ENCODE measurements at places on chromosomes 3 and 15.
A peak's percentile ranks its signal among the peaks of the same experiment; 100 is the strongest.

DNA sequence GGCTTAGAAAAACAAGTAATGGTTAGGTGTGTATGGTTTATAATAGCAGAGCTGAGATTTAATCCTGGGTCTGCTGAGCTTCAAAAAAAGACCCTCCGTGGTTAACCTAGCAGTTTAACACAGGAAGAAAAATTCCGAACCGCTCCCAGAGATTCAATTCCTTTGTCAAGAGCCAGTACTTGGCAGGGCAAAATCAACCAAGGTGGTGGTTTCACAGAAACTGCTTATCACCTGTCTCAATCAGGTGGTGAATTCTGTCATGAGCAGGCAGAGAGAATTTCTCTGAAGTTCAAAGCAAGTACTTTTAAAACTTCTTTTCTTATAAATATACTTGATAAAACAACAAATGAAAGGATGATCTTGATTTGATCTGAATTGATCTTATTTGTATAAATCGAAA is 17.2 kb downstream of the SYNPR start:
- DNase-seq: no peak

DNA sequence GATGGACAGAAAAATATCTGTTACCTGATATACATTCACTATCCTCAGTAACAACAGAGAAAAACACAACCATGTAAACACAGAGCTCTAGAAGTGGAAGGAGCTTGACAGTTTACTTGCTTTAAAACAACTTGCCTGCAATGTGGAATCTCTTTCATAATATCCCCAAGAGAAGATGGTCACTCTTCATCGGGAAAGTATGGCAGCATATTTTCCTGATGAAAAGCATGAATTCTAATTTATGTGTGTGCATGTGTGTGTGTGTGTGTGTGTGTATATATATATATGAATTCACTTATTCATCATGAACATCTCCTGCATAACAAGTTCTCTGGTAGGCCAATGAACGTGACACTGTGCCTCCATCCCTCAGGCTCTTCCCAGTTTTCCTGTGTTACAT is 81.2 kb downstream of the EFL1 start:
- DNase-seq: no peak

DNA sequence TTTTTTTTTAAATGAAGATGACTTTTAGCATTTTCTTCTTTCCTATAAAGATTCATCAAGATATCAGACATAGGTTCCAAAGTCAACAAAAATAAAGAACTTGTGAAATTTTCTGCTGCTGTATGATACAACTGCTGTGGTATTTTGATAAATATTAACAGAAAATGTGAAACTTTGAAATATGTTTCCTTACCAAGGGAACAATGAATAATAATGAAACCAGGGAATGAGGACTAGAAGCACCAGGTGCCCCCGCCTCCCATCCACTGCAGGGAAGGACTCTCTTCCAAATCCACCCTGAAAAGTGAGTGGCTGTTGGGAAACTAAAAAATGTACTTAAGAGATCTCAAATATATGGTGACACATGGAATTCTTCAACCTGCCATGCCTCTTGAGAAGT is 198.4 kb downstream of the FHIT start:
- DNase-seq: no peak

DNA sequence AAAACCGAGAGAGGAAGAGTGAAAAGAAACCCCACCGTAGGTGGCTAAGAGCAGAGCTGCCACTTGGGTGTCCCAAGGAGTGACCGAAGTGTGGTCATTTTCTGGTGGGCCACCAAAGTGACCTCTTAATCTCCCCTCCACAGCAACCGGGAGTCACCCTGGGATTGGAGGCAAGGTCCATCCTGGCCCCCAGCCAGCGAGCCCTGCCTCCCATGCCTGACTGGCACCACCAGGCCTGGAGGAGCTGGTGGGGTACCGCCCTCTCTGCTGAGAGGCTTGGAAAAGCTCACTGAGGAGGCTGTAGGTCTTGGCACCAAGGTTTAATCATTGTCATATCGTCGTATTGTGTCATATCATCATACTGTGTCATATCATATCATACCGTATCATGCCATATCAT is 74.0 kb upstream of the TRPM1 start:
- DNase-seq: no peak

- DNase-seq: no peak
Observed at GRCh38 chr3:39099242-39099641, 8.2 kb downstream of the GORASP1 start.

GRCh38 chr3:186105543-186105942 is 3.3 kb downstream of the ETV5 start:
- DNase-seq: no peak

DNA sequence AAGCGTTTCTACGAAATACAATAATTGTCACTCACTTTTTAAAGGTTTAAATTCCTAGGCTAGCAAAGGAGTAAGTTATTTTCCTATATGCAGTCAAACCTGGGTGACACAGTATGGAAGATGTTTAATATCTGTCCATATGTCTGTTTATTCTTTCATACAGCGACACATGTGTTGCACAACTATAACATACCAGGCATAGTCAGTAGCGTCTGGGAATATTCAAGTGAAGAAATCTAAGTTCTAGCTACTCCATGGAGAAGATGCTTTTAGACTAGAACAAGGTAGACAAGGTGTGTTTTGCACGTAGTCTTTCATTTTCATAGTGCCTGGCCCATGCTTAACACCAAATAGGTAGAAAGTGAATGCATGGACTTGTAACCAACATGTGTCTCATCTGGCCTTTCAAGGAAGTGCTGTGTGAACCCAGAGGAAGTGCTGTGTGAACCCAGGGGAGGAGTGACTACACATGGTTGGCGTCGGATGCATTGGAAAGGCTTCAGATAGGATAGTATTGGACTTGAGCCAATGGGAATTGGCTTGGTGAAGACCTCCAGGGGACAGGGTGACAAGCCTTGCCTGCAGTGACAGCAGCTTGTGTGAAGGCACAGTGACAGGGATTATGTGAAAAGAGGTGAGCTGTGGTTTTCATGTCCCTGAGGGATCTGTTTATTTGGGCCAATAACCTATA is 267.0 kb downstream of the PTPRG start:
- DNase-seq: no peak

DNA sequence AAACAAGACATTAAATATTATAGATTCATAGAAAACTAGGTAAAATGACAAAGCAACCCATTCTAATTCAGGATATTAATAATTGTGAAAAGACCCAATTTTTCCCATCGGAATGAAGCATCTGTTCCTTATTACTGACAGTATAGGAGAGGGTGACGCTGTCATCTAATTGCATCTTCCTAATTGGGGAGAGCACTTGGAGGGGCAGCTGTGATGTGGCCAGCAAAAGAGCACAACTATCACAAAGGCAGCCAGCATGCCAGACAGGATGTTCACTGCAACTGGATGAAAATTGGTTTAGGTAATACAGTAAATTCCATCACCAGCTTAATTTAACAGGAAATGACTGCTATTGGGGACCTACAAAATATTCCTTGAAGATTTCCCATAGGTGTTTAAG is 21.9 kb upstream of the MINAR1 start:
- DNase-seq: no peak

DNA sequence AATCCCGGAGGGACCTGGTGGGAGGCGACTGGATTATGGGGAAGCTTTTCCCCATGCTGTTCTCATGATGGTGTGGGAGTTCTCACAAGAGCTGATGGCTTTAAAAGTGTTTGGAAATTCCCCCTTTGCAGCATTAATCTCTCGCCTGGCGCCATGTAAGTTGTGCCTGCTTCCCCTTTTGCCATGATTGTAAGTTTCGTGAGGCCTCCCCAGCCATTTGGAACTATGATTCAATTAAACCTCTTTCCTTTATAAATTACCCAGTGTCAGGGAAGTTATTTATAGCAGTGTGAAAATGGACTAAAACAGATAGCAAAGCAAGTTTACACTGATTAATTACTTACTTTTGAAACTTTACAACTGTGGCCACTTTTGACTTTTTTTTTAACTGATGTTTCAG is 10.6 kb upstream of the U2SURP start:
- DNase-seq: no peak

DNA sequence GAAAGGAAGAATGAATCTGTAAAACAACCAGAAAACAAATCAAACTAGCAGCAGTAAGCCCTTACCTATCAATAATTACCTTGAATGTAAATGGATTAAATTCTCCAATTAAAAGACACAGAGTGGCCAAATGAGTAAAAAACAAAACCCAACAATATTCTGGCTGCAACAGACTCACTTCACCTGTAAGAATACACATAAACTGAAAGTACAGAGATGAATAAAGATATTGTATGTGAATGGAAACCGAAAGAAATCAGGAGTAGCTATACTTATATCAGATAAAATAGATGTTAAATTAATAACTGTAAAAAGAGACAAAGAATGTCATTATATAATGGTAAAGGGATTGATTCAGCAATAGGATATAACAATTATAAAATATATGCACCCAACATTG is 514.5 kb upstream of the DPPA4 start:
- peak; percentile 51 for DNase-seq

- peak; percentile 86 for DNase-seq
Observed at GRCh38 chr3:47381317-47382157, 716 bp downstream of the PTPN23 start.

DNA sequence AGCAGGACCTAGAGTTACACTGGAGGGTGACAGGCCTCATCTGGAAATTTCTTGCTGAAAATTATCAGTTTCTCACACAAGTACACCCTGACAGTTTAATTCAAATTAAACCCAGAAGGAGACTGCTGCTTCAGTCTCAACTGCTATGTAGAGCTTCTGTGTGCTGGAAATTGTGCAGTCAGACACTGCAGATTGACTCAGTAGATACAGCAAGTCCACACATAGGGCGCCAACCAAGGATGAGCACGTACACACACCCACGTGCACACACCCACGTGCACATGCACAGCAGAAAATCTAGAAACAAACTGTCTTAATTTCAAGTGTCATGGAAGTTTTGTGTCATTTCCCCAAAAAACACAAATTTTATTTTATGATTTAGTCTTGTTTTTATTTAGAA is 192.9 kb downstream of the PDE8A start:
- no peak for DNase-seq

DNA sequence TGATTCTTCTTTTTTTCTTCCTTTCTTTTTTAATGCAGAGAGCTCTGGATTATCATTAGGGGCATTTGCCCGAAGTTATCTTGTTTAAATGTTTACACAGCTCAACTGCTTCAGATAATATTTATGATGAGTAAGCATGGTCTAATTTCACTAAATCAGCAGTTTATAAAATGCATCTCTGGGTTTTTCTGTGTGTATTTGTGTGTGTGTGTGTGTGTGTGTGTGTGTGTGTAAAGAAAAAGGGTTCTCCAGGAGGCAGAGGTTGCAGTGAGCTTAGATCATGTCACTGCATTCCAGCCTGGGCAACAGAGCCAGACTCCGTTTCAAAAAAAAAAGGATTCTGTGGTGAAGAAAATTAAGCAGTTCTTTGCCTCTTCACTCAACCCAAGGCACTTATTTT is 25.9 kb upstream of the TNFSF10 start:
- no peak for DNase-seq

DNA sequence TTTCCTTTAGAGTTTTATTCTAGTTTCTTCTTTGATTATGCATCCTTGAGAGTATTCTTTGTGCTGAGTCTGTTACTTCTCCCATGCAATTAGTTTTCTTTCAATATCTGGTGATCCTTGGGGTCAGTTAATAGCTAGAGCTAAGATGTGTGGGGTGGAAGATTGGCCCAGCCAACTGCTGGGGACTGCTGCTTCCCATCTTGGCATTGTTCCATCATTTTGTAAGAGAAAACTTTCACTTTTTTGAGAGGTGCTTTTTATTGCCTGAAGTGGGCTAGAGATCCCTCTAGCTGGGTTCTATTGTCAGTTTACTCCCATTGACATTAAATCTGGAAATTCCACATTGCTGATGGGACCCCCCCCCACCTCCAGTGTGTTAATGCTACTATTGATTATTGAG is 15.4 kb downstream of the BCL2L10 start:
- DNase-seq: no peak

- DNase-seq: no peak
Observed at GRCh38 chr15:58537033-58537432, 105.2 kb downstream of the LIPC start.

DNA sequence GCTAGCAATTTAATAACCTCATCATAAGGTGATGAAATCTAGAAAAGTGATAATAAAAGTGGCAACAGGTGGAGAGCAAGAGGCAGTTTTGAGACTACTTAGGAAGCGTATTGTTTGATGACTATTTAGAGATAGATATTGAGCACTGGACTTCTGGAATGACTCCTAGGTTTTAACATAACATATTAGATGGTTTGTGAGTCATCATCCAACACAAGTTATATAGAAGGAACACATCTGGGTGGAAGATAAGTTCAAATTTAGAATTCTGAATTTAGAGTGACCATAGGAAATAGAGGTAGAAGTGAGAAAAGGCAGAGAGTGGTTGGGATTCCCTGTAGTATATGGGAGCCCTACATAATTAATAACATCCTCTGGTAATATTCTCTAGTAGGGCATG is 282.8 kb upstream of the ALCAM start:
- DNase-seq: no peak

DNA sequence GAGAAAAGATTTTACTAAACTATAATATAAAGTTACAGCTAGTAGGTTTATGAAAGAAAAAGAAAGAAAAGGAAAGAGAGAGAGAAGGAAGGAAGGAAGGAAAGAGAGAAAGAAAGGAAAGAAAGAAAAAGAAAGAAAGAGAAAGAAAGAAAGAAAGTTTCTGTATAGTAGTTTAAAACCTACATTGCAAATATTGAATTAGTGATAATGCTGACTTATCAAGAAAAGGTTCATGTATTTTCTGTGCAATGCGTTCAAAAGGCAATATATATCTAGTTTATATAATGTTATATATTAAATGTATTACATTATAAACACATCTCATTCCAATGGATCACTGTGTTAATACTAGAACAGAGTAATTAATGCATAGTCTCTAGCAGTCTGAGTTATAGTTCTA is 648.4 kb downstream of the ZBBX start:
- no peak for DNase-seq

DNA sequence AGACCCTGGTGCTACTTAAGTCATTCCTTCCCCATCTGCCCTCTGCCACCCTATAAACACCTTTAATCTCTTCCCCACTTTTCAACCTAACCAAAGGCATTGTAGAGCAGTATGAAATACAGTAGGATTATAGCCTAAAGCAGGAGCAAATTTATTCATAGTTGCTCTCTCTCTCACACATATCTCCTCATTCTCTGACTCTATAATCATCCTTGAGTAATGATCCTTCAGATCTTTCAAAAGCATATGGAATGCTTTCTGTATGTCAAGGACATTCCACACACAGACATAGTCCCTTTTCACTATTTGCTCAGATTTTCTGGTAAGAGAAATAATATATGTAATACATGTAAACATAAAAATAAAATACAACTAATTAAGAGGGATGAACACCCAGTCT is 54.1 kb downstream of the TRPC1 start:
- DNase-seq: no peak
